Effector CD8-positive, alpha-beta T cell (primary cell): ENCODE measurements at places on chromosomes 7 and 10.

GRCh38 chr7:147513451-147513850 is 1077.1 kb upstream of the C7orf33 start:
- DNase-seq, result no peak

- DNase-seq, result no peak
Observed at GRCh38 chr7:48781752-48782151, 142.6 kb upstream of the CDC14C start.

- DNase-seq, result no peak
Observed at GRCh38 chr7:130907439-130907838, 173.4 kb upstream of the KLF14 start.

- DNase-seq, result no peak
Observed at GRCh38 chr7:75884476-75884875, 5.6 kb downstream of the RHBDD2 start.

- no peak for DNase-seq
Observed at GRCh38 chr10:128526791-128527375, 400.7 kb upstream of the MKI67 start.

GRCh38 chr10:101155896-101156295 is 24.8 kb downstream of the TLX1 start:
- DNase-seq, result no peak

DNA sequence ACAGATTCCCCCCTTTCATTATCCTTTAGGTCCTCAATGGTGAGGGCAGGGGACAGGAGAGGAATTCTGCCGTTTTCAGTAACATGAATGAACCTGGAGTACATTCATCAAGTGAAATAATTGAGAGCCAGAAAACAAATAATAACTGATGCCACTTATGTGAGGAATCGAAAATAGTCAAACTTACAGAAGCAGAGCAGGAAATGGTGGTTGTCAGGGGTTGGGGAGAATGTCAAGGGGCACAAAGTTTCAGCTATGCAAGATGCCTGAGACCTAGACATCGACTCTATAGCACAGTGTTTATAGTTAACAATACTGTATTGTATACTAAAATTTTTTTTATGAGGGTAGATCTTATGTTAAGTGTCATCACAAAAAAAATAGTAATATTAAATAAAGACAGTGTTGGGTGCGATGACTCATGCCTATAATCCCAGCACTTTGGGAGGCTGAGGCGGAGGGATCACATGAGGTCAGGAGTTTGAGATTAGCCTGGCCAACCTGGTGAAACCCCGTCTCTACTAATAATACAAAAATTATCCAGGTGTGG is 1219.8 kb downstream of the GATA3 start:
- no peak for DNase-seq

DNA sequence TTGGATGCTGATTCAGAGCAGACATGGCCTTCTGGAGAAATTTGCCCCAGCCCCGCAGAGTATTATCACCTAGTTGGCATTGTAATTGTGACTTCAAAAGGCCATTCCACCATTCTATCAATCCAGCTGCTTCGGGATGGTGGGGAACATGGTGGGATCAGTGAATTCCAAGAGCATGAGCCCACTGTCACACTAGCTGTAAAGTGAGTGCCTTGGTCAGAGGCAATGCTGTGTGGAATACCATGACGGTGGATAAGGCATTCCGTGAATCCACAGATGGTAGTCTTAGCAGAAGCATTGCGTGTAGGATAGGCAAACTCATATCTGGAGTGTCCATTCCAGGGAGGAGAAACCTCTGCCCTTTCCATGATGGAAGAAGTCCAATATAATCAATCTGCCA is 13.3 kb upstream of the TMEM248 start:
- no peak for DNase-seq

DNA sequence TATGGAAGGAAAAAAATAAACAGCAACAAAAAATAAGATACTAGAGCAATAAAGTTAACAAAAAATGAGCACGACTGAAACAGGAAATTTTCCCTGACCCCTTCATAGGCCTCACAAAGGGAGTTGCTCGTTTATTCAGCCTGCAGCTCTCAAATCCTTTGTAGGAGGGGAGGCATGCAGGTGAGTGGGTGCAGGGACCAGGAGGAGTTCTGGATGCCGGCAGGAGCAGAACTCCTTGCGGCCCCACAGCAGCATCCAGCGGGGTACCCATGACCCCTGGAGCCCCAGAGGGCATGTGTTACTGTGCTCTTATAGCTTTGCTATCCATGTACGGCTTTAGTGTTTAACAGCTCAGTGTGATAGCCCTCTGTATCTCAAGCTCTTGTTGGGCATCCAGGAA is 5.8 kb downstream of the TAS2R39 start:
- DNase-seq, result no peak

GRCh38 chr7:87933605-87933952 is 472 bp upstream of the ADAM22 start:
- DNase-seq, result no peak

- no peak for DNase-seq
Observed at GRCh38 chr7:158128572-158128971, 459.1 kb downstream of the PTPRN2 start.
